Tibial artery (tissue), 4 donors: ENCODE measurements at places on chromosomes 2 and 18.

DNA sequence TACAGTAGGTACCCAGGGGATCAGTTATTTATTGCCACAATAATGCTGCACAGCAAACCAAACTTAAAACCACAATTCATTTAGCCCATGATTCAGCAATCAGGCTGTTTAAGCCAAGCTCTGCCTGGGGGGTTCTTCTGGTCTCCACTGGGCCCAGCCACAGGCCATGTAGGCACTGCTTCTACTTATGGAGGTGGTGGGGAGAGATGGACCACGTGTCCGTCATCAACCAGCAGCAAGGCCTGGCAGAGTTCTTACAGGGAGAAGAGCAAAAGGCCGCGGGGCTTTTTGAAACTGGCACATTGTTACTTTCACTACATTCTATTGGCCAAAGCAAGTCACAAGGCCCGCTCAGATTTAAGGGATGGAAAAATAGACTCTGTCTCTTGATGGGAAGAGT is 76.3 kb upstream of the DAPL1 start:
- DNase-seq, result no peak

GRCh38 chr2:8319219-8319618 is 362.6 kb upstream of the ID2 start:
- no peak for DNase-seq

DNA sequence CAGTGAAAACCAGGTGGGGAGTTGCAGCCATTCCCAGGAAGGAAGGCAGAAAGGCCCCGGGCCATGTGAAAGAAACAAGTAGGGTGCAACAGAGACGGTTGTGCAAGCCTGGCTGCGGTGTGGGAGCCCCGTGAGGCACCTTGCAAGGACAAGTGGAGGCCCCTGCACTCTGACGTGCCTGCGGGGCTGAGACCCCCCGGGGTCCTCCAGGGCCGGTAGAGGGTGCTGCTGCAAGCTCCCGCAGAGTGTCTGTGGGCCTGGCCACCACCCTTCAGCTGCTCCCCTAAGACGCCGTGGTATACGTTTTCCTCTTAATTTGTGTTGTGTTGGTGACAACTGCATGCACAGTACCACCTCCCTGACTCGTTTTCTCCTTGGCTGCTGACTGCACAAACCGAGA is 27.4 kb upstream of the MC5R start:
- no peak for DNase-seq

DNA sequence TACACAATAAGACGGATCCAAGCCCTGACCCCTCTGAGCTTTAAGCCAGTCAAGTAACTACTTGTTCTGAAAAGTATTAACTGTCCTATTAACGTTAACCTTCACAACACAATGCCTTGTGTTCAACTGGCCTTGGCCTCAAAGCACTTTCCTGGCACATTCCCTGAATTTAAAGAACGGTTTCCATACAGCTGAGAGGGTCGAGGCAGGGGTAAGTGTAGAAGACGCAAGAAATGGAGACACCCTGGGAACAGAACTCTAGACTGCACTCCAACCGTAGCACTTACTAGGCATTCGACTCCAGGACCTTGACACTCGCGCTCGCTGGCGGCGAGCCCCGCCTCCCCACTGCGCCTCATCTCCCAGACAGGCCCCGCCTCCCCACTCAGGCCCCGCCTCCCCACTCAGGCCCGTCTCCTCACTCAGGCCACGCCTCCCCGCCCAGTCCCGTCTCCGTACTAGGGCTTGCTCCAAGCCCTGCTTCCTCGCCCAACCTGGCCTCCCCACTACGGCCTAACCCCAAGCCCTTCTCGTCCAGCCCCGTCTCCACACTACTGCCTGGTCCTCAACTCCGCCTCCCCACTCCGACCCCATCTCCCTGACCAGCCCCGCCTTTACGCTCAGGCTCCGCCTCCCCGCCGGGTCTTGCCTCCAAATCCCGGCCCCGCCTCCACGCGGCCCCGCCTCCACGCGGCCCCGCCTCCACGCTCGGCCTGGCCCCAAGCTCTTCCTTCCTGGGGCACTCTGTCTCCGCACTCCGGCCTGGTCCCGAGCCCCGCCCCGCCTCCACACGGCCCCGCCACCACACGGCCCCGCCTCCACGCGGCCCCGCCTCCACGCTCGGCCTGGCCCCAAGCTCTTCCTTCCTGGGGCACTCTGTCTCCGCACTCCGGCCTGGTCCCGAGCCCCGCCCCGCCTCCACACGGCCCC is 887 bp upstream of the TMEM87B start:
- DNase-seq, result peak; percentile 99

DNA sequence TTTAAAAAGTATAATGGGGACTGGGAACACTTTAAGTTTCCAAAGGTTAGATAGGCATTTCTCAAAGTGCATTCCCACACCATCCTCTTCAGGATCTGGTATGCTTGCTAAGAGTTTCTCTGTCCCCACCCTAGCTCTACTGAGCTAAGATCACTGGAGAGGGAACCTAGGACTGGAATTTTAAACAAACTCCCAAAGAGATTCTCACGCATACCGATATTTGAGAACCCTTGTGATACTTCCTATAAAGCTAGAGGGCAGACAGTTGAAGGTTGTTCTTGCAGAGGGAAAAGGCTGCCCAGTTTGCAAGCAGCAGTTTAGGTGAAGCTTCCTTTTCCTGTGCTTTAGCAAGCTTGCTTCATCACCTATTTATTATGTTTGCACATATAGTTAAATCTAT is 3.6 kb downstream of the CNRIP1 start:
- DNase-seq, result no peak

GRCh38 chr2:172011812-172012575 is 12.2 kb downstream of the METAP1D start:
- DNase-seq, result no peak
